ENCODE measurements at places on chromosomes 4 and X.

DNA sequence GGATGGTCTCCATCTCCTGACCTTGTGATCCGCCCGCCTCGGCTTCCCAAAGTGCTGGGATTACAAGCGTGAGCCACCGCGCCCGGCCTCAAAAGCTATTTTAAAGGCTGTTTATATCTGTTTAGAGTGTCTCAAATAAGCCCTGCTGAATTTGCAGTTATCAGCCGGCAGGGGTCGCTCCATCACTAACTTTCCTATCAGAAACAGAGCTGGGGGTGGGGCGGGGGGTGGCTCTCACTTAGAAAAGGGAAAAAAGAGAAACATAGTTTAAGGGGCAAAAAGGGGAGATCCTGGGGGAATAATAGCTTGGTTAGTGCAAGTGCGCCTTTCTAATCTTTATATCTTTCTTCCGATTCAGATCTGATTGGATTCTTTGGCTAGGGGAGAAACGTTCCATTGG lies 450.7 kb downstream of the UBE2NL start:
- no peak for DNase-seq

DNA sequence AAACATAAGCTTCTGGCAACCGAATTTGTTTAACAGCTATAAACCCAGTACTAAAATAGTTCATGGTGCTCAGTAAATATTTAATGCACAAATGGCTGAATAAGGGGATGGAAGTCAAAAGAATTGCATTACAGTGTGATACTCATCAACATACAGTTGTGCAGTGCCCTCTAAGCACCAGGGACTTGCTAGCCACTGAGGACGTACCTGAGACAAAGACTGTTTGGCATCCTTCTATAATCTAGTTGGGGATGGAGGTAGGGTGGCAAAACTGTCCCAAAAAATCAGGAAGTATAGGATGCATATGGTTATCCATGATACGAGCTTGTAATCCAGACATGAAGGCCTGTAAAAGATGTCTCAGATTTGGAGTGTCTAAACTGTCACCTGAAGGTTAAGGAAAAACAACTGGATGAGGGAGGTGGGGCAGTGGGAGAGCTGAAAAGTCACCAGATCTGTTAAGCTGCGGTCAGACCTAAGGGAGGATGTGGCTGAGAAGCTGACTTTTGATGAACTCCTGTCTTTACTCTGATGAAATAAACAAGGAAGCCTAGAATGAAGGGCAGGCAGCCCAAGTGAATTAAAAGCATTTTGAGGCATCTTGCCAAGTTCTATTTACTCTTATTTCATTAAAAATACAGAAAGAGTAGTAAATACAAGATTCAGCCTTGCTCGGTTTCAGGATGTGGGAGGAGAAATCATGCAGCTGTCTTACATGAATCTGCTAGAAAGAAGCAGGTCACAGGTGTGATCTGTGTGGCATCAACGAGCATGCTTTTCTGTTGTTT lies 12.0 kb upstream of the CD38 start:
- no peak for DNase-seq

- no peak for DNase-seq
Measured at GRCh38 chr4:151431728-151432127, 22.8 kb downstream of the FHIP1A start.

DNA sequence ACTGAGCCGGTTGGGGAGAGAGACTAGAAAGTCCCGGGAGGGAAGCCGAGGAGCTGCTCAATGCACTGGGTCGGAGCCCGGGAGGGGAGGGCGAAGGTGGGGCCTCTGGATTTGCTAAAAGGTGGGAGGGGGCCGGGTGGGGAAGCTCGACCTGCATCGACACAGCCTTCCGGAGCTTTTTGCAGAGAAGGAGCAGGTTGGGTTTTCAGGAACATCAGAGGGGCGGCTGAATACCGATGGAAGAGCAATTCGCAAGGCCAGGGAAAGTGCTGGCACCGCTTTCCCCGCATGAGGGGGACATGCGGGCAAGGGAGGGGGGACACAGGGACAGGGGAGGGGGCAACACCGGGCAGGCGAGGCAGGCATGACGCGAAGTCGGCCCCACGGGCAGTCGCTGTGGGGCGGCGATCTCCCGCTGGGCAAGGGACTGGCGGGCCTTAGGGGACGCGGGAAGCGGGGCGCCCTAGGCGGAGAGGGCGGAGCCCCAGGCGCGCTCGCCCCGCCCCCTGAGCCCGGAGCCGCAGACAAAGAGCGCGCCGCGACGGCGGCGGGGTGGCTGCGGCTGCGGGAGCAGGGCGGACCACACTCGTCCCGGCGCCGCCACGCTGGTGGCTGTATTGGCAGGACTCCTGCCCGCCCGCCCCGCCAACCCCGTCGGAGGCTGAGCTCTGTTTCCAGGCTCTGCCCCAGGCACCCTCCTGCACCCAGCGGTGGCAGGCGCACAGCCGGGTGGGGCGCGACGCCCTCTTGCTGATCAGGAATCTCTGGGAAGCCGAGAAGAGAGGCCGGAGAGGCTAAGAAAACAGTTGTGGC lies 11.6 kb downstream of the PDZD4 start:
- DNase-seq, result no peak

- no peak for DNase-seq
Measured at GRCh38 chr4:109729117-109729717, 653 bp downstream of the PLA2G12A start.

- no peak for DNase-seq
Measured at GRCh38 chrX:127459790-127460189, 592.4 kb downstream of the ACTRT1 start.

DNA sequence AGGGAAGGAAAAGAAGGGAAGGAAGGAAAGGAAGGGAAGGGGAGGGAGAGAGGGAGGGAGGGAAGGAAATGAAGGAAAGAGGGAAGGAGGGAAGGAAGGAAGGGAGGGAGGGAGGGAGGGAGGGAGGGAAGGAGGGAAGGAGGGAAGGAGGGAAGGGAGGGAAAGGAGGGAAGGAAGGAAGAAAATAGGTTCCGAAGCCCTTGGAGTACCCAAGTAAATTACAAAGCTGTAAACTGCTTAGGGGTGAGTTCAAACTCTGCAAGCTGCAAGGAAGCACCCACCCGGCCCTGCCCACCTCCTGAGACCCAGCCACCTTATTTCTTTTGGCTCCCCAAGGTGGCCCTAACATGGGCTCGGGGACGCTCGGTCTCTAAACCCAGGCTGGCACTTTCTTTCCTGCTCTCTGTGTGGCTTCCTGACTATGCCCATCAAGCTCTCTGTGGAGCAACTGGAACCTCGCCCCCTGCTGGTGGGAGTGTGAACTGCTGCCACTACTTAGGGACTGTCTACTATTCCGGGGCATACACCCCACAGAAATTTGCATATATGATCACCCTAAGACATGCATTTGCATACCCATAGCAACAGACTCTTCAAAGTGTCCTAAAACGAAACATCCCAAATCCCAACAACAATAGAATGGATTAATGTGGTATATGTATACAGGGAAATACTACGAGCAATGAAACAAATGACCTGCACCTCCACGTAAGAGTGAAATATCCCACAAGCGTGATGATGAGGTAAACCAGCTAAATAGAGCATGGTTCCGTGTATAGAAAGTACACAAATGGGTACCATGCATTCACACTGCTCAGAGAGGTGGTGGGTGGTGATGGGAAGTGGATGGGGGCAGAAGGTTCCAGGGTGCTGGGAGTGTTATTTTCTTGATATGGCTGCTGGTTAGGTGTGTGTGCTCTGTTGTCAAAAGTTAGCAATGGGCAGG lies 151.7 kb upstream of the TBL1X start:
- no peak for DNase-seq

- DNase-seq, result no peak
Measured at GRCh38 chr4:48543796-48544195, 53.7 kb downstream of the ZAR1 start.

- no peak for DNase-seq
Measured at GRCh38 chr4:74953647-74954046, 20.7 kb downstream of the PARM1 start.

- DNase-seq, result peak; percentile 8
Measured at GRCh38 chr4:24809815-24810405, 14.5 kb downstream of the SOD3 start.
